ENCODE measurements at places on chromosomes 11 and 22.

DNA sequence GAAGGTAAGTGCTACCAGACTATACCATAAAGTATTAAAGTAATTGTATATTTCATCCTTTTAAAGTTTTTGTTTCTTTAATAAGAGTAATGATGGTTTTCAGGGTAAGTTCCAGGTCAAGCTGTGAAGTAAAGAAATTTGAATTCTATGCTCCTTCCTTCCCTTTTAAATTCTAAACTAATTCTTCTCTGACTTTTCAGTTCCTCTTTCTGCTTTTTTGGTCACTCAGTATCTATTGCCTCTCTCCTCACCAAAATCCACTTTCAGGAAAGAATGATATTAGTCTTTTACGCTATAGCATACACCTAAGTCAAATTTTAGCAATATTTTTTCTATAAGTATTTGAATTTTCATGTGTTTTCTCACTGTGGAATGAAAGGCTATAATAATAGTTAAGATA lies 8.2 kb downstream of the MMP8 start:
- no peak for DNase-seq

DNA sequence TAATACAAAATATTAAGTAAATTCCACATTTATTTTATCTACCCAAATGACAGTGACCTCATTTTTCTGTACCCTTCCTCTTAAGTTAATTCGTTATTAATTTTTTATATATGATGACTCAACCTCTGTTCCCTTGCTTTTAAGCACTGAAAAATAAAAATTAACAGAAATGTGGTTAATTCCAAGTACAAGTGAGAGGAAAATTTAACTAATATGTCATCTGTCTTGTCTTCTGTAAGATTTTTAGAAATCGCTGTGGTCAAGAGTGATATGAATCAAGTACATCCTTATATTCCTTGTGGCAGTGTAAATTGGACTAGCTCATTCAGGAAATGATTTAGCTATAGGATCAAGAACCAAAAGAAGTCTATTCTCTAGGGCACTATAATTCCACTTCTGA lies 74.5 kb downstream of the PDHX start:
- DNase-seq = no peak

GRCh38 chr11:77020734-77021133 lies 13.5 kb upstream of the B3GNT6 start:
- DNase-seq = no peak

DNA sequence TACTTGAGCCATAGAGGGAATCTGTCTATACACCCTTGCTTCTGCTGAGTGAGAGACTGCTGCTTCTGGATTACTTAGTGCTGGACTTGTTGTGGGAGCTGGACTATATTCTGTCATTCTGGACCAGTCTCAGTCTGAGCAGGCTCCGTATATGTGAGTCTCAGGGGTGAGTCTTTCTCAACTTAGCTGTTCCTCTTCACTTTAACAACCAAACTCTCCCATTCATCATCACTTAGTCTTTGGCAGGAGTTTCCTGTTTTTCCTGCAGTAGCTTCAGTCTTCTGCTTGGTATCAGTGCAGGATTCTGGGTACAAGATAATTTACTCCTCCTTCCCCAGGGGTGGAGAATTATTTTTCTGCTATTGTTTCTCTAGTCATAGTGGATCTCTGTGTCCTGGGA lies 779.5 kb downstream of the METTL15 start:
- DNase-seq = no peak

GRCh38 chr11:67032830-67033551 lies 10.1 kb downstream of the SYT12 start:
- DNase-seq = no peak

GRCh38 chr11:79274636-79275331 lies 166.0 kb downstream of the TENM4 start:
- no peak for DNase-seq
